ENCODE measurements at places on chromosomes 1 and 21.

DNA sequence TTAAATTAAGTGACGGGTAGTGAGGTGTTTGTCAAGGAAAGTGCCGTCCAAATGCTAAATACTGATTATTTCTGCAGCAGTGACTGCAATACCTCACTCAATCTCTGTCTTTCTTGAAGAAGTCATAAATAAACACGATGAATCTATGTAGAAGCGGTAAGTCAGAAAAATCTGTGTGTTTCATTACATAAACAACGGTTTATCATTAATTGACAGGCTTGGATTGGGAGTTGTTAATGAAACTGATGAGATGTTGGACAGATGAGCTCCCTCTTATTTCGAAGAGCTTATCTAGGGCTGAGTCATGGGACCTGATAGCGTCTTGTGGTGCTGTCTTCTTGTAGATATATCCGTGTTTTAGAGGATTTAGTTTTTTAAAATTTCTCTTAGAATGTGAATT is 92.2 kb upstream of the SAMD11 start:
- no peak for DNase-seq

DNA sequence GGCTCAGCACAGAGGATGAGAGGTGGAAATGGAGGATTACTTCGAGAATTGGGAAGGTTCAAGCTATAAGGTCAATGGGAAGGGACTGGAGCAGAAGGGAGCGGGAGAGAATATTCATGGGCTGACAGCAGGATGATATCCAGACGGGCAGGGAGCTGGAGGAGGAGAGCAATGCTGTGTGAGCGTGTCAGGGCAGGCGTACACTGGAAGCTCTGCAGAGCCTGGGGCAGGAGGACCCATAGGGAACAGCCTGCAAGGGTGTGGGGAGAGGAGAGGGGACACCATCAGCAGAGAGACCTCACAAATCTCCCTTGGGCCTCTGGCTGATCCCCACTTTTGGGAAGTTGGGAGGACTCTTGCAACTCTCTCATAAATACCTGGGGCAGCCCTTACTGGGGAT is 13.7 kb downstream of the CSF1 start:
- DNase-seq, result no peak

DNA sequence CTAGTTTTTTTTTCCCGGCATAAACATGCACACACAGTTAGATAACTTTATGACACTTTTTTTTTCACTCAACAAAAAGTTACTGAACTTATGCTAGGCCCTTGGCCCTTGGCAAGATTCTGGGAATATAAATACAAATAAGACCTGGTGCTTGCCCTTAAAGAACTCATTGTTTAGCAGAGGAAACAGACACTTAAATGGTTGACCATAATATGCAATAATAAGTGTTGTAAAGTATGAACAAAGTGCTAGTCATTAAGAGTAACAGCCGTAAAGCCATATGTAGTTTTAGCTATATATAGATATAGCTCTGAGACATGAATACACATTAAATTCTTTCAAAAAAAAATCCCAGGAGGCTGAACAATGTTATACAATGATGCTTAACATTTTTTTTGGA is 198.3 kb downstream of the CYYR1 start:
- no peak for DNase-seq

- no peak for DNase-seq
Measured at GRCh38 chr1:202794051-202794740, 14.0 kb downstream of the KDM5B start.

DNA sequence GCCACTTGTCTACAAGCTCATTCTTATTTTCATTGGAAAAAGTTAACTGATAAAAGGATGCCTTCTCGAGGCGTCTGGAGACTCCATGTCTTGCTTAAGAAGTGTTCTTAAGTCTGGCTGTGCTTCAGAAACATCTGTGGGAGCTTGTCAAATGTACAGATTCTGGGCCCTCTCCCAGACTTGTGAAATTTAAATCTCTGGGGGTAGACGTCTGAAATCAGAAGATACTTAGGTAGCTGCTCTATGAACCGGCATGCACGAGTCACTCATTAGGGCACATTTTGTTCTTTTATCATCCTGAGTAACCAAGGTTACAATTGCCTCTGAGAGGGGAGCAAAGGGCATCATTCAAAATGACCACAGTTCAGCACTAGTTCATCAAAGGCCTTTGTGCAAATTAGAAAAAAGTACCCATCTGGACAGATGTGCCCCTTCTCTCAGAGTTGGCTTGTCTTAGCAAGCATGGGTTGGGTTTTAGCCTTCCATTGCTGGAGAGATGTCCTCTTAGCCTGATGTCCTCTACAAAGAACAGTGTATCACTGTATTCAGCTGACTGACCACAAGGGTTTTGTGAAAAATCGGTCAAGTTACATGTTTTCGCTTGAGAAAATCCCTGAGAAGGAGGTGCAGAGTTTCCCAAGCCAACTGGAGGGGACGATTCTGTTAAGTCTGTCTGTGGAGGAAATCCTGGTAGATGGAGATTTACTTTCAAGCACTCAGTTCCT is 156.9 kb downstream of the ASTN1 start:
- DNase-seq, result no peak

GRCh38 chr1:156486421-156487344 is 13.9 kb downstream of the MEF2D start:
- no peak for DNase-seq

DNA sequence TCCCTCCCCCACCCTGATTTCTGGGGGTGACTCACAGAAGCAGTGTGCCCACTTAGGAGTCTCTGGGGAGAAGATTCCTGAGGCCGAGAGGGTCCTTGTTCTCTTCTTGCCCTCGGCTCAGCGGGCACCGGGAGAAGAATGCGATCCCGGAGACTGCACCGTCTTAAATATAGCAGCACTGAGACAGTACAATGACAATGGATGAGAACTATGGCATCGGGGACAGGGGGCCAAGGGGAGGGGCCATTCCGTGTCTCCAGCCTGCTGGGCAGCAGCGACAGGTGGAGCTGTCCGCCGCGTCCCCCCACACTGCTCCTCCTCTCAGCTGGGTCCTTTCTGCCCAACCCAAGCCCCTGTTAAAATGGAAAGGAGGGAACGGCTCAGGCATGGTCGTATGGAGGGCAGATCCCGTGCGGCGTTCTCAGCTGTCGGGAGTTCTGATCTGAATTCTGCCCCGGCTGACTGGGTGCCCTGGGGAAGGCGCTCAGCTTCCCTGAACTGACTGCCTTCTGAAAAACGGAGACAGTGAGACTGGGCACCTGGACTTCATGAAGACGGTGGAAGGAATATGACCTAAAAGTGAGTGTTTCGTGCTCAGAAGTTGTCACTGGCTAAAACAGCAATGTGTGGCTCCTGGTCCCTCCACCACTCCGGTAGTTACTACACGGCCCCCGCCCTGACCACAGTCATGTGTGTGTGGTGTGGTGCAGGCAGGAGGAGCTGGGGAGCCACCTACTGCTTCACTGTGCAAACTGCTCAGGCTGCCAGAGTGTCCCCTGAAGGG is at the start of gene MYOM3:
TSS of gene MYOM3 (minus strand) at position 140 of the 784 bp plus-strand sequence. CDS start 3,499 bp downstream, outside the sequence.
- DNase-seq, result peak; percentile 62

- DNase-seq, result no peak
Measured at GRCh38 chr1:91851130-91852010, 34.6 kb downstream of the TGFBR3 start.

- DNase-seq, result no peak
Measured at GRCh38 chr1:62384276-62385005, 52.4 kb upstream of the USP1 start.

DNA sequence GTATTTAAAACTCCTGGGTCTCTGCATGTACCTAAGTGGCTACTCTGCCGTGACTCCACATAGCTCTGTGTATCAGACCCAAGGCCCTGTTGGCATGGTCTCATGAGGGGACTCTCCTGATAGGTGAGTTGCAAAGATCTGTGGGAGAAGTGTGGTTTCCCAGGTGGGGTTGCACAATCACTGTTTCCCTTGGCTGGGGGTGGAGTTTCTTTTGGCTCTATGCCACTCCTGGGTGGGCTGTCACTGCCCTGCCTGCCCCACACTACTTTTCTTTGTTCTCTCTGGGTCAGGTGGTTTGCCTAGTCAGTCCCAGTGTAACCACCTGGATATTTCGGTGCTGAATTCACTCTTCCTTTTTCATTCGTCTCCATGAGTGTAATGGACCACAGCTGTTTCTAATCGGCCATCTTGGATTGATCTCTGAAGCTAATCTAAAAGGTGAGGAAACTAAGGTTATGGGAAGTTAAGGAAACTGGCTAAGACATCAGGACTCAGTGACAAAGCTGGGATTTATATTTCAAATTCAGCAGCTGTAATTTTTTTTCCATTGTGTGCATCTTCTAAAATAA is 97.1 kb upstream of the CACYBP start:
- DNase-seq, result no peak

- no peak for DNase-seq
Measured at GRCh38 chr1:47713975-47714767, 276.3 kb downstream of the FOXD2 start.

DNA sequence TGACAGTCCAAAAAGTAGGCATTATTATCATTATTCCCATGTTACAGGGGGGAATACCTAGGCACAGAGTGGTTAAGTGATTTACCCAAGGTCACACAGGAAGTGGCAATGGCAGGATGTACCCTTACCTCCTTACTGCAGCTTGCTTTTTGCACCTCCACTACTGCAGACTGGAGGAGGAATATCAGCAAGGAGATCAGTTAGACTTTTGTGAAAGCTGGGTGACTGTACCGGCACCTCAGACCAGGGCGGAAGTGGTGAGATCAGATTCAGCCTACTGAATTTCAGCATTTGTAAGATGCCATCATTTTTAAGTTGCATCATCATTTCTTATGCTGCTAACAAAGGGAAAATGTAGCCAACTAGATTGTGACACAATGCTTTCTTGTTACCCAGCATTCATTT is 4.5 kb downstream of the ADARB1 start:
- DNase-seq, result peak; percentile 66

- DNase-seq, result peak; percentile 58
Measured at GRCh38 chr1:6424619-6425593, at the start of gene ESPN. Gene ESPN (plus strand): TSS chr1:6424776. CDS start chr1:6424956, 180 bp downstream.

GRCh38 chr1:237367758-237368157 is 325.8 kb downstream of the RYR2 start:
- DNase-seq, result no peak

GRCh38 chr21:28439251-28439650 is 553.4 kb downstream of the LTN1 start:
- no peak for DNase-seq

GRCh38 chr1:203228670-203229069 is 803 bp downstream of the CHIT1 start:
- no peak for DNase-seq

DNA sequence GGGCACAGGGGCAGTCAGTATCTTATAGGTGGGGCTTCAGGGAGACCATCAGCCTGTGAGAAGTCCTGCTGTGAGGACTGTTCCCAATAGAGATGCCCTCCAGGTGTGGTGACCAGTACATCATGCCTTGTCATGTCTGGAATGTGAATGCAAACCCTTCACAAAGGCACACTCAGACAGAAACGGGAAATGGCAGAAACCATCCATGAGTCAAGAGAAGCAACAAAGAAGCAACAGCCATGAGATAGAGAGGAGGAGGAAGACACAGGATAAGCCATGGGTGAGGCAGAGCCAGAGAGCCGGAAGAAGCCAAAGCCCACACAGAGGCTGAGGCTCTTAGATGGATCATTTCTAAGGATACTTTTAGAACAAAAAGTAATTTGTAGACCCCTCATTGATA is 20.1 kb upstream of the ZP4 start:
- DNase-seq, result no peak

GRCh38 chr1:57860931-57861565 is 437.2 kb upstream of the DAB1 start:
- no peak for DNase-seq

- no peak for DNase-seq
Measured at GRCh38 chr1:110004583-110004982, 20.0 kb downstream of the AHCYL1 start.

- no peak for DNase-seq
Measured at GRCh38 chr1:227911376-227911775, 36.4 kb downstream of the WNT9A start.

DNA sequence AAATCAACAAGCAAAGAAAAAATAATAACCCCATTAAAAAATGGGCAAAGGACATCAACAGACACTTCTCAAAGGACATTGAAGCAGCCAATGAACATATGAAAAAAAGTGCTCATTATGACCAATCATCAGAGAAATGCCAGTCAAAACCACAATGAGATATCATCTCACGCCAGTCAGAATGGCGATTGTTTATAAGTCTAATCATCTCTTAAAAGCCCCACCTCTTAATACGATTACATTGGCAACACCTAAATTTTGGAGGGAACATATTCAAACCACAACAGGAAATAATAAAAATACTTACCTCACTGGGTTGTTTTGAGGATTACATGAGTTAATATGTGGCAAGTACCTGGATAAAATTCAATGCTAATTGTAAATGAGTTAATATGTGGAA is 57.1 kb upstream of the PLPPR4 start:
- DNase-seq, result no peak

Measured in activated T-cell treated with anti-CD3 and anti-CD28 coated beads, Interleukin-2, amount 50 U/mL, for 24 hours (primary cell).